Germinal center (tissue), 1 donor: ENCODE measurements at places on chromosomes 1 and 21.
A peak's percentile ranks its signal among the peaks of the same experiment; 100 is the strongest.

- no peak for DNase-seq
These were observed 730 bp downstream of the NOS1AP start for GRCh38 chr1:162070094-162070748.

DNA sequence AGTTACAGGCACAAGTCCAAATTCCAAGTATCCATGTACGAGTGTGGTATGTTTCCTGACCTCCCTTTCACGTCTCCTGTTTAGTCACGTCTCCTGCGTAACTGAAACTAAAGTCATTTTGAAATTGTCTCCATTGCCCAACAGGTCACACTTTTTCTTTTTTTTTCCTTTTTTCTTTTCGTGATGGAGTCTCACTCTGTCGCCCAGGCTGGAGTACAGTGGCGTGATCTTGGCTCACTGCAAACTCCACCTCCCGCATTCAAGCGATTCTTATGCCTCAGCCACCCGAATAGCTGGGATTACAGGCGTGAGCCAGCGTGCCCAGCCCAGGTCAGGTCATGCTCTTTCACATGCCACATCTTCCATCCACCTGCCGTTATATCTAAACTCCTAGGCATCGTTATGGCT lies 38.2 kb downstream of the L1TD1 start:
- no peak for DNase-seq

- no peak for DNase-seq
These were observed 2.7 kb upstream of the SSX2IP start for GRCh38 chr1:84693005-84693404.

- no peak for DNase-seq
These were observed 5.6 kb downstream of the SLC5A9 start for GRCh38 chr1:48228156-48228555.

GRCh38 chr1:192654591-192655251 lies 18.8 kb downstream of the RGS13 start:
- no peak for DNase-seq

- no peak for DNase-seq
These were observed 44.8 kb upstream of the ZNF326 start for GRCh38 chr1:89949991-89950624.

DNA sequence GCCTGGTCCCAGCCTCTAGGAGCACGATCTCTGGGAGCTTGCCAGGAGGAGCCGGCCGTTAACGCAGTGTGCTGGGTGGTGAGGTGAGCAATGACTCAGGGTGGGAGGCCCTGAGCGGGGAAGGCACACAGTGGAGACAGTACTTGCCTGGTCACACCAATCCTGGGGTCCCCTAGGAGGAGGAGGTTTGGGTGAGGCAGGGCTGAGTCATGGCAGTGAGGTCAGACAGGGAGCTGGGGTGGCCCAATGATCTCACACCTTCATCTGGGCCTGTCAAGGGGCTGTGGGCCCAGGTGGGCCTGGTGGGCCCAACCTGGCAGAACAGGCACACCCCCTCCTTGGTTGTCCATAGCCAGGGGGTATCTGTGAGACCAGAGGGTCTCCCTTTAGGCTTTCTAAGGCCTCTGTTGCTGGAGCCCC lies 8.6 kb upstream of the EDN2 start:
- no peak for DNase-seq

GRCh38 chr21:40165773-40166070 lies 298.5 kb downstream of the PCP4 start:
- DNase-seq, result no peak

DNA sequence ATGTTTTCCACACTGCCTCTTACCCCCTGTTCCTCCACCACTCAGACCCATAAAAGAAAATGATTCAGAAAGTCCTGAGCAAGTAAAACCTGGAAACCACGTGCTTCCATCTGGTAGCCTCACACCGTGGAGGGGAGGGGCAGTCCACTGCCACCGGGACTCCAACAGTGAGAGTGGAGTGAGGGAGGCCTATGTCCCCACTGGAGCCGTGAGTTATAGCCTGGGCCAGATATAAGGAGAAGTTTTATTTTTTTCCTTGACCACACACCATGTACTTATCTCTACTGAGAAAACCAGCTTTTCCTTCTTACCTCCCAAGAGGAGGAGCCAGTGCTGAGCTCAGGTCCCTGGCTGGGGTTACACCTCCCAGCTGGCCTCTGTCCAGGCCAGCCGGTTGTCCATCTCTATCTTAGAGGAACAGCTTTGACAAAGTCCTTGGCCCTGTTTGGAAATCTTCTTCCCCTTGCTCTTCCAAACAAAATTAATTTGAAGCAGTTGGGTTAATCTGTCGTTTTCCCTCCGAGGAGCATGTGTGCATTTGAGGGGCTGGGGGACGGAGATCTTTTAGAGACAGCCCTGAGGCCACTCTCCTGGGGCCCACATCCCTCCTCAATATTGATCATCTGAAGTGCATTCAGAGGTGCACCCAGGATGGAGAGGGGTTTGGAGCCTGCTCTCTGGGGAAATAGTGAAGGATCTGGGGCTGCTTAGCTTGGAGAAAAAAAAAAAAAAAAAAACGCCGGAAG lies 49.1 kb upstream of the SERBP1 start:
- no peak for DNase-seq

GRCh38 chr1:65751961-65752360 lies 40.7 kb upstream of the PDE4B start:
- no peak for DNase-seq

DNA sequence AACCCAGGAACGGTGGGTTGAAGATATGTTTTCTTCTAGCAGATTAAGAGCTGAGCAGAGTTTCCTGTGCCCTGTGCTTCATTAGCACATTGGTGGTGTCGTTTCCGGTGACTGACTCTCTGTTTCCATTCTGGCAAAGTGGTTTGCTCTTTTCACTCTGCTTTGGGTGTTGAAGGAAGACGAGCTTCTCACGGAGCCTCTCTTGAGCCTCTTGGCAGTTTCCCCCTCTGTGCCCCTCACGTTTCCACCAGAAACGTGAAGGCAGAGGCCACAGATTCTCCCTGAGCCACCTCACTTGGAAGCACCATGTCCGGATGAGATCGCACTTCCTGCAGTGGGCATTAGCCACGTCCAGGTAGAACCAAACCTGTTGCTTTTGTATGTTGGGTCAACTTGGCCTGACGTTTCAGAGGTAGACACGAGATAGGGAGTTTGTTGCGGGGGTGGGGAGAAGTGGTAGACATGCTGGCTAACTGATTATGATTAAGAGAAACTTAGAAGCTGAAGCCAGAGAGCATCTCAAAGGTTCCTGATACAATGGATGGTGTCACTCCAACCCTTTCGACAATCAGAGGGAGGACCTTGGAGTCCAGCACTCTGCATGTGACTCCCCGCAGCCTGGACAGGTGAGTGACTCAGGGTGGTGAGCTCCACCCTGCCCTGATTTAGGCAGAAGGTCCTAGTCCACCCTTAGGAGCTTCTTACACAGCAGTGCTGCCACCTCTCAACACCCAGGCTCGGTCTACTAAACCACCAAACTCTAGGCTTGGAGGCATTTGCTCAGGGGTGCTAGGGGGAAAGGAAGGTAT lies at the start of gene LAX1:
TSS of gene LAX1 (plus strand) at position 155 of the 809 bp plus-strand sequence. CDS start at position 538, 383 bp downstream.
- peak; percentile 70 for DNase-seq

- peak; percentile 72 for DNase-seq
These were observed 923 bp upstream of the IFNGR2 start for GRCh38 chr21:33402001-33402979.

GRCh38 chr1:210571356-210572284 lies 242.9 kb downstream of the HHAT start:
- no peak for DNase-seq

- no peak for DNase-seq
These were observed 20.6 kb downstream of the TP73 start for GRCh38 chr1:3672971-3673361.

- no peak for DNase-seq
These were observed 242.5 kb upstream of the TMPRSS15 start for GRCh38 chr21:18646116-18646515.

DNA sequence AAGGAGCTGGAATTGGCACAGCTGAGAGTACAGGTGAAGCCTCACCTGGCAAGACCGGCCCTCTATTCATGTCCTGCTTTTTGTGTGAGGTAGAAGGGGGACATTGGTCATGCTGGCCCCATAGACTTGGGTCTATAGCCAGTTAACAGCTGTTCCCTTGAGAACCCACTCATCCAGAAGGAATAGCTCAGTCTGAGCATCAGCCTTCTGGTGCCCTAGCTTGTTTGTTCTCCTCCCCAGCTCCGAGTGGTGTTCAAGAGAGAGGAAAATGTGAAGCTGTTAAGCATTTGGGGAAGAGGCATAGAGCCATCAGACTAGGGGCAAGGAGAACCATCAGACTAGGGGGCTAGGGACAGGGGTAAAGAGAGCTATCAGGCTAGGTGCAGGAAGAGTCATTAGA lies 290.9 kb downstream of the SIPA1L2 start:
- no peak for DNase-seq

DNA sequence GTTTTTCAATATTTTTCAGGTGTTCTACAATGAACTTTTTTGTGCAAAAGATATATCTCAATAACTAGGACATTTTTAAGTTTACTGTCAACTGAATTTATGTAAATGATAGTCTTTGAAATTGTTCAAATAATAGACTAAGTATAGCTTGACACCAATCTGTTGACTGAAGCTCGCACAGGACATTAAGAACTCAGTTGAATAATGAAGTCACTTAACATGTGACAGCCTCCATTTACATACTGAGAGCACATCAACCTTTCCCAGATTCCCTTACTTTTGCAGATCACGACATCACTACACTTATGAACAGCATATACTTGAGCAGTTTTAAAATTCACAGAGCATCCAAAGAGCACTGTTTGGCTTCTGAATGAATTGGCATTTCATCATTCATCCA lies 268.2 kb downstream of the LRRC7 start:
- DNase-seq, result no peak

- no peak for DNase-seq
These were observed 136.1 kb downstream of the GPATCH2 start for GRCh38 chr1:217494767-217495166.

- no peak for DNase-seq
These were observed 747 bp downstream of the ADAMTS1 start for GRCh38 chr21:26844258-26845065.

- peak; percentile 22 for DNase-seq
These were observed 12.1 kb downstream of the IL24 start for GRCh38 chr1:206909161-206909882.

DNA sequence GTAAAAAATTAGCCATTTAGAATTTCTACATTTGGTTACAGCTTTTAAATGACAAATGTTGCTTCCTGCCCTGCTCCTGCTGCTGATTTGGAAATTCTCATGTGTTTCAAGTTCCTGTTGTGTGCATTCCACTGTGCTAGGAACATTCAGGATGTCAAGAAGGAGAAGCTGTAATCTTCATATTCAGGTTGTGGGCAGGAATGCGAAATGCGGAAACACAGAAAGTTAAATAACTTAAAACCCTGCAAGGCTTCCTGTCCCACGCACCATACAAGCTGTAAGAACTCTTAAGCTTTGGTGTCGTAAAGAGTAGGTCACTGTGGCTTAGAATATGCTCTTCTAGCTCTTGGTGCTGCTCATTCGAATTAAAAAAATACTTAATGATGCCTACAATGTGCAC lies 52.6 kb downstream of the S100B start:
- no peak for DNase-seq

DNA sequence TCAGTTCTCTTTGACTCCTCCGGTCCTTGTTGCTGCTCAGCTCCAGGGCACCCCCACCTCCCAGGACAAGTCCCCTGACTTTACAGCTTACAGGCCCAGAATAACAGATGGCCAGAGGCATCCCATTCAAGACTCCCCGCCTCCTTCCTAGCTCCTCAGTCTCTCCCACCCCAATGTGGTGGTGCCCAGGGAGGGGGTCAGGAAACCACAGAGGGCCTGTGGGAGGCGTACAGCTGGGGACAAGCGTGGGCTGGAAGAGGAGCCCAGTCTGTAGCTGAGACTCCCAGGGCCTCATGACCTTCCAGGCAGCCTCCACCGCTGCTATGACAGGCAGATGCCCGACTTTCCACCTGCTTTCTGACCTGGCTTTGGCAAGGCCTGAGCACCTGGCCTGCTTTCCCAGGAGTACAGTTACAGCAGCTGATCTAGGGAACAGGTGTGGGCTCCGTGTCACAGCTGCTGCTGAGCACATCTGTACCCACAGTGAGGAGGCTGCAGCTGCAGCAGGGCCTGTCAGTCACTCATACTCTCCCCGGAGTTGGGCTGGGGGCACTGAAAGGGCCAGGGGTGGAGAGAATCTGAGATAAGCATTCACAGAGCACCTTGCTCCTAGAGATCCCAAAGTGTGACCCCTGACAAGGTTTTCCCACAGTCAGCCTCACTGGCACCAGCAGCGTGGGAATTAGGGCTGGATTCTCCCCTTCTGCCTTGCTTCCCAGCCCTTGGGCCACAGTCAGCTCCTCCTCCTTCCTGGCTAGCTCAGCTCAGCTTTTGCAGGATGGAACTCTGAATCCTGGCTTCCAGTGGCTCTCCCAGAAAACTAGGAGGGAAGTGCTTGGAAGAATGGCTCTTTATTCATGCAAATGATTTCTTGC lies 7.1 kb upstream of the NAV1 start:
- no peak for DNase-seq

GRCh38 chr1:61680500-61680899 lies 44.4 kb downstream of the TM2D1 start:
- DNase-seq, result no peak

DNA sequence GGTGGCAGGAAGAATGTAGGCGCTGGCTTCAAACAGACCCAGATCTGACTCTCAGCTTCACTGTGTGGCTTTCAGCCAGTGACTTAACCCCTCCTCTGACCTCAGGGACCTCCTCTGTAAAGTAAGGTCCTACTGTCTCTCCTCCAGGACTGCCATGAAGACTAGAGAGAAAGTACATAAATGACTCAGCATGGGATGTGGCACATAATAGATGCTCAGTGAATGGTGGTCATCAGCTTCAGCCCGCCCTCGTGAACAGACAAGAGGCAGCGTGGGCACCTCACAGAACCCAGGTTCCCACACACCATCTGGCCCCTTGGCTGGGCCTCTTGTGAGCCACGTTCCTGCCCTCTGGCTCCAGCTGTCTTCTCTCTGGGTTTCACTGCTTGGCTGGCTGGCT lies 126.0 kb downstream of the SYF2 start:
- no peak for DNase-seq

DNA sequence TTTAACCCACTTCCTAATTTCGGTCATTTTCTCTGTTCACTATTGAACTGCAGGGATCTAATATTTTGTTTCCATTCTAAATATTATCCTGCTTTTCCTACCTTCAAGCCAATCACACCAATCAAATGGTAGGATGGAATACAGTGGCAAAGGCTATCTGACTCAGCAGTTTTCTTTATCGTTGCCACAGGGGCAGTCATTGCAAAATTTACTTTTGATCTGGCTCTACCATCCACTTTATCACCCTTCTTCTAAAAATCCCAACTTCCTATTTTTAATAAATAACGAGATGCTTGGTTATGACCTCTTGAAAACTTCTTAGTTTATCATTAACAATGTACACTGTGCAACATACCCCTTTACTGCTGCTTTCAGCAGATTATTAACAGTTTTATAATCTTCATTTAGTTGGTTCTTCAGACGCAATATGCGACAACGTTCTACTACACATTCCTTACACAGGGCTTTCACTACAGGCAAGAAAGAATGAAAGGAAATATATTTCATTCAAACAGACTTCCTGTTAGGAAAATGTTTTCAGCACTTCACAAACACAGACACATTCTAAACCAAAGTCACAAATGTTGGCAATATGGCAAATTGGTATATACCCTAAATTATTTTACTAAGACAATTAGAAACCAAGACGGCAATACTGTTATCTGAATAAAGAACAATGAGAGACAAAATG lies 52.3 kb upstream of the RAP1GAP start:
- DNase-seq, result no peak

- DNase-seq, result peak; percentile 60
These were observed 28.2 kb downstream of the TCEANC2 start for GRCh38 chr1:54081306-54082270.
